ENCODE measurements at places on chromosomes 2 and 18. TPM values are rescaled to one million over a fixed set of nuclear protein-coding genes. Genes with fewer than 3 reads are reported as not detected.

DNA sequence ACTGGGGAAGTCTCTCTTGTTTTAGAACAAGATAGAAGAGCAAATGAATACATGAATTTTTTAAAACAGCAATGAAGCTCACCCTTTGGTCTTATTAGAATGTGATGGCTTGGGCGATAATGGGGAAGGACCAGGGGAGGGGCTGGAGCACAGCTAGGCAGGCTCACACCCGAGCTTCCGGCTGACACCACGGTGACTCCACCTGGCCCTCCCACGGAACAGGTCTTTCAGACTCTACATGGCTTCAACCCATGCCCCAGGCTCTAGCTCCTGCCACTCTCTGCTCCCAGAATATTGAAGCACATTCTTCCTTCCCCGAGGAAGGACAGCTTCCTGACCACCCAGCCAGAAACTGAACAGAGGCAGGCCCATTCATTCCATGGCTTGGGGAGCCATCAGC, 127.5 kb upstream of the AGAP1 start:
- DNase-seq = no peak

DNA sequence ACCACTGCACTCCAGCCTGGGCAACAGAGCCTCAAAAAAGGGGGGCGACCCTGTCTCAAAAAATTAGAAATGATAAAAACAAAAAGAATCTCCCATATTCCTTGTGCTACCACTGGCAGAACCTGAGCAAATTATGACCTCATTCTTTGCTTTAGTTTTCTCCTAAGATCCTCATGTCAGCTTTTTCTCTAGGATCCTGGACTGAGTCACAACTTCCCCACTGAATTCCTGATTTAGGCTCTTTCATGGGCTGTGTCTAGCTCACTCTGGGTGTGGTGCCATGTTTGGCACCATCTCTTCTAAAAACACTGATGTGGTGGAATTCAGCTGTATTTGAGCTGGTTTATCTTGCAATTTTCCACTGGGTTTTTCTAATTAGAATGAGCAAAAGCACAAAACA, 37.1 kb downstream of the EXOC6B start:
- DNase-seq = no peak

- no peak for DNase-seq
Observed at GRCh38 chr2:101442667-101443061, 32.2 kb downstream of the RFX8 start.

DNER gene
- total RNA-seq = 14.6 TPM

AFF3 gene
- 3.0 TPM for total RNA-seq

HOXD3 gene
- total RNA-seq = not detected
